ENCODE measurements at places on chromosomes 7 and 10.

DNA sequence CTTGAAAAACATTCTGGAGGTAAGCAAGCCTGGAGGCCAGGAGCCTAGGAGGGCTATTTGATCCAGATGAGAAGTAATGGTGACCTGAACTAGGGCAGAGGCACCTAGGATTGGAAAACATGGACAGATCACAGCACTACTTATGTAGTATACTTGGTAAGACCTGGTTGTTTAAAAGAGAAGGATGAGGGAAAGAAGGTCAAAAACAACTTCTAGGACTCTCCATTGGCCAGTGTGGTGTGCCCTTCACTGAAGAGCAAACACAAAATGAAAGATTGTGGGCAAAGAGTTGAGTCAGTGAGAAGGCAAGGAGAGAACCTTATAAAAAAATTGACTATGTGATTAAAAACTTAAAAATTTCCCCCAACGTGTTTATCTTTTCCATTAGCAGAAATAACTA lies 14.3 kb downstream of the ANKRD1 start:
- no peak for DNase-seq

GRCh38 chr7:31027161-31027965 lies 24.7 kb upstream of the ADCYAP1R1 start:
- no peak for DNase-seq

- no peak for DNase-seq
Measured at GRCh38 chr10:121101561-121101960, 250.4 kb downstream of the WDR11 start.

DNA sequence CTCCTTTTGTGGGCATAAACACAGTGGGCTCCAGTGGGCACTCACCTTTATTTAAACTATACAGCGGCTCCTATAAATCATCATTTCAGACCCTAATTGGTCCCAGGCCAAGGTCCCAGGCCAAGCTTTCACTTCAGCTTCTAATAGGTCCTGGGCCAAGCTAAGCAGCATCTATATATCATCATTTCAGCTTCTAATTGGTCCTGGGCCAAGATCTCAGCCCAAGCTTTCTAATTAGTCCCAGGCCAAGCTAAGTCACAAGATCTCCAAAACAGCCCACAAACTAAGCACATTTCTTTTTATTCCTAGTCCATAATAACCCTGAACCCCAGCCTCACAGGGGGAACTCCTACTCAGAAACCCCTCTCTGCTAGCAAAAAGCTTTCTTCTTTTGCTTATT lies 47.1 kb downstream of the ZNF680 start:
- no peak for DNase-seq

GRCh38 chr10:79995979-79996634 lies 47.2 kb upstream of the SFTPD start:
- no peak for DNase-seq

GRCh38 chr7:148883266-148884048 lies 634 bp downstream of the EZH2 start:
- peak; percentile 65 for DNase-seq

Data from activated naive CD4-positive, alpha-beta T cell treated with Interleukin-2 at 50 U/mL for 16 hours (primary cell).